T follicular helper cell (primary cell): ENCODE measurements at places on chromosomes 5 and 9.

DNA sequence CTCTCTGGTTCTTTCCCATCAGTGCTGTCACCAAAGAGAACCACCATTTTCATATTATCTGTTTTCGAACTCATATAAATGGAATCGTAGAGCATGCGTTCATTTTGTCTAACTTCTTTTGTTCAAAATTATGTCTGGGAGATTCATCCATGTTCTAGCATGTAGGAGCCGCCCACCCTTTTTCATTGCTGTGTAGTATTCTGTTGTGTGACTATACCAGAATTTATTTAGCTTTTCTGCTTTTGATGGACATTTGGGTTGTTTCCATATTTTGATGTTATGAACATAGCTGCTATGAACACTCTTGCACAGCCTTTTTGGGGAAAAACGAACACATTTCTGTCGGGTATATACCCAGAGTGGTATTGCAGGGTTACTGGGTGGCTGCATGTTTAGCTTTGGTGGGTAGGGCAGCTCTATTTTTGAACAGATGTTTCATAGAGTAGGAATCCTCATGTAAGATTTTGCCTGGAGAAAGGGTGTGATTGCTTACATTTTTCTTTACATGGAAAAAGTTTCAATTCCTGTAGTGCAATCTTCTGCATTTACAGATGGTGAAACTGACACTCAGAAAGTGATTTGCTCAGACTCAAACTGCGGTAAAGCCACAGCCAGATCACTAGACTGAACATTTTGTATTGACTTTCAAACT lies 100.2 kb upstream of the IL12B start:
- no peak for DNase-seq

DNA sequence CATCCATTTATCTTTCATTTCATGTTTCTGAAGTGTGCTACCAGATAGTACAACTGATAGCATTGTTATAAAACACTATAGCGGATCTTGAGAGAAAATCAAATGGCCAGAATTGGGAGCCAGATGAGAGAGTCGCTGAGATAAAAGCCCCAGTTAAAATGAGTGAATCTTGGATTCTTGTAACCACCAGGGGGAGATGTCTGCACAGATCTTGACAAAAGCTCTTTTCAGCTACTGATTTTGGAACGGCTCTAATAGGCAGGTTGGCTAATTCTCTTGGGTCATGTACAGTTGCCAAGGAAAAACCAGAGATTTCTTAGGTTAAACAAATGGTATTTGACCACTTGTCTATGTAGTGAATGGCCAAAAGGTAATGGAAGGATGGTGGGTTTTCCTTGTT lies 21.7 kb downstream of the F2RL2 start:
- no peak for DNase-seq

- peak; percentile 3 for DNase-seq
These were observed 231.6 kb downstream of the SLF1 start for GRCh38 chr5:94849821-94850736.

DNA sequence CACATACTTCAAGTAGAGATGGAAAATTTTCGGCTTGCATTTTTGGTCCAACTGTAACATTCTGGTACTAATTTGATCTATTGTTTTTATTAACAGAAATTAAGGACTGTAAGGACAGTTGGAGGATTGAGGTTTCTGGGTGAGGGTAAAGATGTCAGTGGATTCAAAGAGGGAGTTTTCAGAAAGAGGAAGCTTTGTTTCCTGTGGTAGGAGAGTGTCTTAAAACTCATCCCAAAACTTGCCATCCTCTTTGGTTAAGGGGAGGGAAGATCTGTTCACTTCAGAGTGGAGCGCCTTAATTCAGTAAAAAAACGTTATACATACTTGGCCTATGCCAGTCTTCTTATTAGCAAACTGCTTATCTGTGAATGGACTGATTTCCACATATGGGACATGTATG lies 13.8 kb downstream of the CNTRL start:
- DNase-seq, result no peak

DNA sequence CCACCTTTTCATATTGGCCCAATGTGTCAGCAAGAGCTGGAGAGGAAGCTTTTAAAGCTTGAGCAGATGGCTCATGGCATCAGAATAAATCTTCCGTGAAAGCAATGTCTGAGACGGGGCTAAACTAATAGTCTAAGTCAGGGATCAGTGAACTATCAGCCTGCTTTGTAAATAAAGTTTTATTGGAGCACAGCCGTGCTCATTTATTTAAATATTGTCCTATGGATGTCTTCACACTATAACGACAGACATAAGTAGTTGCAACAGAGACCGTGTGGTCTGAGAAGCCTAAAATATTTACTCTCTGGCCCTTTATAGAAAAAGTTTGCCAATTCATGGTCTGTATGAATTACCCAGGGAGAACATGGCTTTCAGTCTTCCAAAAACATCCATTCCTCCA lies 85.6 kb upstream of the SLC44A1 start:
- DNase-seq, result no peak

DNA sequence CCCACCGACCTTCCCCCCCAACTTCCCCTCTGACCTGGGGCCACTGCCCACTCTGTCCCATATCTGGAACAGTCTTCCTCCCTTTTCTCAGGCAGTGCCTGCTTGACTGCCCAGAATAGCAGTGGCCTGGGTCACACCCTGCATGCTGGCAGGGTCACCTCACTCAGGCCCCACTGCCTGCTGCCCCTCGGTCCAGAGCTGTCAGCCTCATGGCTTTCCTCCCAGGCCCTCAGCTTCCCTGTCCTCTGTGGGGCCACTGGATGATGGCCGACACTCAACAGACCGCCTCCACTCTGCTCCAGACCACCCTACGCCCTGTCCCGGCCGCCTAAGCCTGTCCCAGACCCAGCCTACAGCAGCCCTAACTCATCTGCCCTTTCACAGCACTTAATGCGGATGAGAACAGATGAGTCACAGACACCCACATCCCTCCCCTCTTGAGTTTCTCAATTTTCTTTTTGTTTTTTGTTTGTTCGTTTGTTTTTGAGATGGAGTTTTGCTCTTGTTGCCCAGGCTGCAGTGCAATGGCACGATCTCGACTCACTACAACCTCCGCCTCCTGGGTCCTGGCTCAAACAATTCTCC lies 5.9 kb downstream of the PNPLA7 start:
- no peak for DNase-seq

- DNase-seq, result no peak
These were observed 5.9 kb upstream of the MELK start for GRCh38 chr9:36566813-36567221.

DNA sequence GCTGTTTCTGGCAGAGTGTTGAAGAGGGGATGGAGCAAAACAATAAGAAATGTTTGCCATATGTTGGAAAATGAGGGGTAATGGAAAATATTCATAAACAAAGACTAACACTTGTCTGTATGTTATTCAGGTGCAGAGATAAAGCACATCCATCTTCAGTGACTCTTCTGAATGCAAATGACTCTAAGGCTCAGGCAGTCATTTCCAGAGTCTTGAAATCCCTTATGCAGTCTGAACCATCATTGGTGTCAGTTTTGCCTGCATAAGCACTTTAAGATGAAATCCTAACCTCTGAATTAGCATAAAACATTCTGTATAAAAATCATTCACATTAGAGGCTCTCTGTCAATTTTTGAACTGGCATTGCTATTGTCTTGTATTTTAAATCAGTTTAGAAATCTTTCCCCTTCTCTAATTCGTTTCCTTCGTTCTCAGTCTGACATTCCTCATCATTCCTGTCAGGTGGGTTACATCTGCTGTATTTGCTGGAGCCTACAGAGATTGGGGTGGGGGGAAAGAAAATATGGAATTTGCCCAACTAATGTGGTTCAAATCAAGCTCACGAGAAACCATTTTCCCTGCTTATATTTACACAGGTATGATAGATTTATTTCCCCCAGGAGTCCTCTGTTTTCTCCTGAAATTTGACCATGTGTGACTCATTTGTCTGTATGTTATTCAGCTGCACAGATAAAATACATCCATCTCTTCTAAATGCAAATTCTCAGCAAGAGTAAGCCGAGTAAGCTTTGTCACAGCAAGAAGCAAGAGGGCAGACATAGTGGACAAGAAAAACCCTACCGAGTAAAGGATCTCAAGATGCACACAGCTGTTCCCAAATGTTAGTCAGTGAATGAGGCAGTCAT lies 31.6 kb downstream of the ENC1 start:
- DNase-seq, result no peak

- DNase-seq, result no peak
These were observed 22.6 kb downstream of the TRPM3 start for GRCh38 chr9:71098801-71099200.

- DNase-seq, result no peak
These were observed 193.1 kb downstream of the PAX5 start for GRCh38 chr9:36840898-36841536.

DNA sequence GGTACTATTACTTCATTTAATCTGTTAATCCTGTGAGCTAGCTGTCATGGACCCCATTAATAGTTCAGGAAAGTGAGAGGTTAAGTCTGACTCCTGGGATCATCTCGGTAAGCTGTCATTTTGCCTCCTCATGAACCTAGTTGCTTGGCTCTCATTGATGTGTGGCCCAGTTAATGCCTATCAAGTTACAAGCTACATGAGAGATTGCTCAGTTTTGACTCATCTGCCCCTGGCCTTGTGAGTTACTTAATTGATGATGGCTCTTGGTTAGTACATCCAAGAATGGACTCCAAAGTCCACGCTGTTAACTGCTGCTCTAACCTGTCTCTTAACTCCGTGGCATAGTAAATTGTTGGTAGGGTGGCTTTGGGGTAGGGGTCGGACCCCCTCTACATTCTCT lies 23.9 kb downstream of the LARP1 start:
- DNase-seq, result no peak

DNA sequence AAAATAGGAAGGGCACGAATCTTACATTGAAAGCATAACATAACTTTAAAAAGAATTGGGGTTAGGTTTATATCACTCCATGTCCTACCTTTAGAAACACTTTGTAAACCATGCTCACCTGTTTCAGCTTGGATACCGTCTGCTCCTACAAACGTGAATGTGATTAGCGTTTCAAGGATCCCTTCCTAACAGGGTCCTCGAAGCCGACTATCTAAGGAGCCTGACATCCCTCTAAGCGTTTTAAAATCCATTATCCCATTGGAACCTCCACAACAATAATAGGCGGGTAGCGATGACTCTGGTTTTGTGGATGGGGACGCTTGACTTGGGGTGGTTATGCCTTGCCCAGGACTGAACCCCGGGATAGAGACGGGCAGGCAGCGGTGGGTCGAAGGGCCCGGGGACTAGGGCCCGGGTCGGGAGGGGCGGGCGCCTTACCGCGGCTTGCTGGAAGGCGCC lies 937 bp downstream of the SVEP1 start:
- DNase-seq, result no peak

DNA sequence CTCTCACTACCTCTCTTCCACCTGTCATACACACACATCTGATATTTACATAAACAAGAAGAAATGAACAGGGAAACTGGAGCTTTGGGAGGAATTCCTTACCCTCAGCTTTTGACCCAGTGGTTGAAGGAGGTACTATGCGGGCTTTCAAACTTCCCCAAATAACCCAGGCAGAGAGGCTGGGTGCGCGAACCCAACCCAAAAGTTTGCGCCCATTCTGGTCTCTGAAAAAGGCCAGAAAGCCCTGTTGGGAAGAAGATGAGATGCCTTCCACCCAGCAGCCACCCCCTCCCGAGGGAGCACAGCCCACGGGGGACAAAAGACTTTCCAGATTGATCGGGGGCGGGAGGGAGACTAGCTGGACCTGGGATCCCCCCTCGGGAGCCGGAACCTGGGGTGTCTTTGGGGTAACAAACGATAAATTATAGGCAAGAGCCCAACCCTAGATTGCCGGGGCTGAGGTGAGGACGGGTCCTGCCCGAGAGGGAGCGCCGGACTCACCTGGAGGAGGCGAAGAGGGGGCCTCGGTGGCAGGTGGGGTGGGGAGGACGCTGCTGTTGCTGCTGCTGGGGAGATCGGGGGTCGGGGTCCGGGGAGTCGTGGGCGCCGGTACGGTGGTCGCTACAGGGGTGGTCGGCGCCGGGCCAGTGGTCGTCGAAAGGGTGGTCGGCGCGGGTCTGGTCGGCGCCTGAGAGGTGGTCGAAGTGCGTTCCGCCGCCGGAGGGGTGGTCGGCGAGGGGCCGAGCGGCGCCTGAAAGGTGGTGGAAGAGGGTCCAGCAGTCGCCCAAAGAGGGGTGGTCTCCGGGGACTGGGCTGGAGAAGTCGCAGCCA lies 798 bp downstream of the MEGF9 start:
- peak; percentile 4 for DNase-seq

DNA sequence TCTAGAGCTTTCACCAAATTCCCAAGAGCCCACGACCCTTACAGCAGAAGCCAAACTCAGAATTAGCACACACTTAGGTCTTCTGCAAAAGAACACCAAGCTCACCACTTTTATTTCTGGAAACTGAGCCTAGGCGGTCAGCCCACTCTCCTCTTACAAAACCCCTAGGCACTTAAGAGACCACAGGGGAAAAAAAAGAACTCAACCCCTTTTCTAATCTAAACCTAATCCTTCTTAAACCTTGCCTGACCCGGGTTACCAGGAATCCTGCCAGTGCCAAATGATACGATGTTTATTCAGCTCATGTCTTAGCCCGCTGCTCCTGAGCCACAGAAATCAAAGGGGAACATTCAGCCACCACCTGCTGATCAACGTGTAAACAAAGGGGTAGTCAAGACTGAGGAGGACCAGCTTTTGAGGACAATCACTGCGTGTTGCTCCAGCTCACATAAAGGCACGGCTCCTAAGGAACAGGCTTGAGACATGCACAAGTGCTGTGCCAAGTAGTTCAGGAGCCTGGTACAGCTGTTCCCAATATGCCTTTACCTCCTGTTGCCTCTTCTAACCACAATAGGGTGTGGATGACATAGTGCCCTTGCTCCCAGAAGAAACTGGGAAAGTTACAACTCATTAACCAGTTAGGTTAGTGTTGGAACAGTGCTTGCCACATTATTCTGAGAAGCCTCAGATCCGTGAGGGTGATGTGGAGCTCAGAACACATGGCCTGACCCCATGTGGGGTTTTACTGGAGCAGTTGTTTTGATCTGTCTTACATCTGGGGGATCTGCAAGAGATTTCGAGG lies 49.3 kb downstream of the ZFAND5 start:
- no peak for DNase-seq

DNA sequence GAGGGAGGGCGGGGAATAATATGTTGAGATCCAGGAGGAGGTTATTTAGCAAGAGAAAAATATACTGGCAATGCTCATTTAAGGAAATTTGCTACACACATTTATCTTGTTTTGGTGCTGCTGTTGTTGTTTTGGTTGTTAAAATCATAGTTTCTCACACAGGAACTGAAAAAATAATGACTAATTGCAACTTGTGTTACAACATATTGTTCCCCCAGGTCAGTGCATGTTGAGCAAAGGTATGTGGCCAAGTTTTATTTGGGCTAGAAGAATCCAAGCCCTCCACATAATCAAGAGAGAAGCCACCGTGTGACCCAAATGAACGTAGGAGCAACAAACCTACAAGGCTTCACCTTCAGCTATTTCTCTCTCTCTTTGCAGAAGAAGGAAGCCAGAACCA lies 220.3 kb upstream of the DAPK1 start:
- DNase-seq, result no peak

DNA sequence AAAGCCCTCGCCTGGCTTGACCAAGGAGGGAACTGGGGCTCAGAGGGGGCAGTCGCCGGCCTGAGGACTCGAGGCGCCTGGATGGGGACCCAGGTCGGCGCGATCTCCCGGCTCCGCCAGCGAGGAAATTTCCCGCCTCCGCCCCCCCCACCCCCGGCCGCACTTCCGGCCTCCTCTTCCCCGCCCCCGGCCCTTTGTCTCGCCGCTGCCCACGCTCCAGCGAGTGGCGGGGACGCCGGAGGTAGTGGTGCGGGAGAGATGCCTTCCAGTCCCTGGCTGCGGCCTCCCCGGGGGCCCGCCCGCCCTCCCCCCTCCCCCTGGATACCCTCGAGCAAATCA lies 448 bp upstream of the GPRIN1 start:
- no peak for DNase-seq

GRCh38 chr5:175448276-175448675 lies 4.3 kb upstream of the DRD1 start:
- no peak for DNase-seq

- DNase-seq, result no peak
These were observed 129.2 kb upstream of the PTCH1 start for GRCh38 chr9:95645992-95646391.
